ENCODE measurements at places on chromosomes 4 and X. TPM values are rescaled to one million over a fixed set of nuclear protein-coding genes. Genes with fewer than 3 reads are reported as not detected.

Gene NPY2R
- not detected for total RNA-seq

Gene FMR1
- 51.2 TPM for total RNA-seq

Gene BTK
- total RNA-seq: 34.1 TPM

GRCh38 chr4:113845138-113845537 lies 83.6 kb upstream of the CAMK2D start:
- DNase-seq: no peak

- DNase-seq: no peak
Observed at GRCh38 chrX:104098151-104098808, 14.0 kb upstream of the ZCCHC18 start.
